Right atrium auricular region (tissue), 2 donors: ENCODE measurements at places on chromosomes 16 and 17.

DNA sequence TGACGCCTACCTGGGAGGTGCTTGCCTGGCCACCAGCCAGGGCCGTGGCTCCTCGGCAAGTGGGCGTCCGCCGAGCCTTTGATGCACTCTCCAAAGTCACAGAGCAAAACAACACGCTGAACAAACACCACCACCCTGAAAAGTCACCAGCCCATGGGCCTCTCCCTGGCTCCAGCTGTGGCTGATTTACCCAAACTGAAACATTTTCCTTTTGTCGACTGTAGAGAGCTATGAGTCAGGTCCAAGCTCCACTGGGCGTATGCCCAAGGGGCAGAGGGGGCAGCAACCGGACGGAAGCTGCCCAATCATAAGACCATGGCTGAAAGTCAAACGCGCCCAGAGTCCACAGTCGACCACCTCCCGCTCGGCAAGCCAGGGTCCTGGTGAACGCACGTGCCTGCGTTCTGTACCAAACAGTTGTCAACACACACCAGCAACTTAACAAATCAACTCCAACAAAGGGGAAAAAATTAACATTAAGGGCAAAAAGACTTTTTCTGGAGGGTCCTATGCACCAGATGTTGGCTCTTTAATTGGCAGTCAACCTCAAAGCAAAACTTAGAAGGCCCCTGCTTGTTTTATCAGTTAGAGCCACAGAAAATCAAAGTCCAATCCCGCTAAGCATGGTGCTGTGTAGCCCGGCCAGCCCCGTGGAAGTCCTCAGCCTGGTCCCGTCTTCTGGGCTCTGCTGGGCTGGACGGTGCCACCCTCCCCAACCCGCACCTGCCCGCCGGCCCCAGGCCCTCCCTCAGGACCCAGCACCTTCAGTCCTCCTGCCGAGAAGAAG, 47.3 kb downstream of the TBC1D16 start:
- DNase-seq: no peak
- H3K27ac ChIP-seq: no peak overlapping the region
- H3K4me3 ChIP-seq: no peak overlapping the region
- peaks cover 42% of the 10 kb centered on the region for H3K4me1 ChIP-seq

- H3K36me3 ChIP-seq: no peaks in the 10 kb centered on the region
- H3K4me3 ChIP-seq: no peak overlapping the region
- no peak for DNase-seq
- no peaks in the 10 kb centered on the region for H3K27me3 ChIP-seq
- H3K4me1 ChIP-seq: no peaks in the 10 kb centered on the region
Observed at GRCh38 chr16:56793492-56793891, 63.6 kb downstream of the NUP93 start.

- no peak for DNase-seq
- no peak overlapping the region for H3K4me3 ChIP-seq
- no peak overlapping the region for H3K27ac ChIP-seq
- no peaks in the 10 kb centered on the region for H3K36me3 ChIP-seq
- no peaks in the 10 kb centered on the region for H3K27me3 ChIP-seq
Observed at GRCh38 chr16:46801428-46802049, 29.4 kb downstream of the C16orf87 start.

DNA sequence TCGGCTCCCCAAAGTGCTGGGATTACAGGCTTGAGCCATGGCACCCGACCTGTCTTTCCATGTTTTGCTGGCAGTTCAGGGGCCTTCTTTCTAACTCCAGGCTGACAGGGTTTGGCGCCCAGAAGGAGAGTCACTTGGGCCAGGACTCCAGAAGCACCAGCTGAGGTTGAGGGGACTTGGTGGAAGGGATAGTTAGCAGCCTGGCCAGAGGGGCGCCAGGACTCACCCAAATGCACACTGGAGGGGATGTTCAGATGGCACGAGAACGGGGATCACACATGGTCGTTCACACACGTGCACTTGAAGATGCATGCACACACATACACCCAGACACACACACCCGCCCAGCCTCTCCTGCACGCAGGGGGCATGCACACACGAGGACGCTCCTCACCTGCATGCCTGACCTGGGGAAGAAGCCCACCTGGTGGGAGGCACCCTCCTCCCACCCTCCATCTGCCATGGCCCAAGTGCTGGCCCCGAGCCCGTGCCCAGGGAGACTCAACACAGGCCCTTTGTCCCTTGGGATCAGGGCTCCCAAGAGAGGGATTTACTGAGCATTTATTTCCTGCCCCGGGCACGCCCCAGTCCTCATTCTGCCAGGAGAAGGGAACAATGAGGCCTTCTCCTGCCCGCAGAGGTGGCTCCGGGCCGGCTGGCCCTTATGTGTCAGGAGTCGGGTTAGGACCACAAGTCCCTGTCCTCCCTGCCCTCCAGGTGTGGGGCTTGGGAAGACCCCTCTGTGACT, 2.3 kb upstream of the PRSS21 start:
- no peaks in the 10 kb centered on the region for H3K4me1 ChIP-seq
- no peaks in the 10 kb centered on the region for H3K36me3 ChIP-seq
- no peak overlapping the region for H3K27ac ChIP-seq
- DNase-seq: no peak

DNA sequence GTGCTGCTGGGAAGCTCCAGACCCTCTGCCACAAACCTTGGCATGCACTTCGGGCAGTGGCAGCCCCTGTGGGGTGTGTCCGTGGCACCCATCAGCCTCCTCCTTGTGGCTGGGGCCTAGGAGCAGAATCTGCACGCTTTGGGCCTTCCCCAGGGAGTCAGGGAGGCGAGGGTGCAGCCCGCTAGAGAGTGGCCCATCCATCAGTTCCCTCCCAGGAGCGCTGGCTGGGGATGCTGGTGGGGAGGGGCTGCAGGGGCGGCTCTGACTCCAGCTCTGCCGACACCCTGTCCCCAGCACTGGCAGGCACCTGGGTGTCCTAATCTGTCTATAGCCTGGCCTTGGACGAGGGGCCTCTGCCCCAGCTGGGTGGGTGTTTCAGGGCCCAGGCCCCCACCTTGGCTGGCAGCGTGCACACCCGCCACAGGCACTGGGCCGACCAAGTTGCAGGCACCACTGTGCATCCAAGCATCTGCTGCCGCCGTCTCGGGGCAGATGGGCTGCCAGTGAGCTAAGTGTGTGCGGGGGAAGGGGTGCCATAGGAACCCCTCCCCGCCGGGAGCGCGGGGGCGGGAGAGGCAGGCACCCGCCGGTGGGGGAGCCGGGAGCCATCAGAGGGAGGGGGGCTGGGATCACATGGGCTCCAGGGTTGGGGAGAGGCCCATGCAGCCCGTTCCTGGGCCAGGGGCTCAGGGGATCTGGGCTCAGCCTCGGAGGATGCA, 30.2 kb downstream of the ENDOV start:
- no peaks in the 10 kb centered on the region for H3K27me3 ChIP-seq
- H3K4me1 ChIP-seq: no peaks in the 10 kb centered on the region
- H3K36me3 ChIP-seq: no peaks in the 10 kb centered on the region

- DNase-seq: no peak
- no peaks in the 10 kb centered on the region for H3K27me3 ChIP-seq
- H3K4me1 ChIP-seq: no peaks in the 10 kb centered on the region
- no peak overlapping the region for H3K27ac ChIP-seq
Observed at GRCh38 chr17:41439375-41439774, 1.4 kb downstream of the KRT38 start.

GRCh38 chr17:7845359-7846062, 9.4 kb upstream of the TMEM88 start:
- H3K36me3 ChIP-seq: peaks cover 37% of the 10 kb centered on the region
- no peaks in the 10 kb centered on the region for H3K4me1 ChIP-seq
- no peak for DNase-seq
- H3K27ac ChIP-seq: peak overlapping the region; percentile 100

GRCh38 chr16:87675111-87675719, 72.9 kb downstream of the JPH3 start:
- H3K36me3 ChIP-seq: no peaks in the 10 kb centered on the region
- H3K27me3 ChIP-seq: no peaks in the 10 kb centered on the region
- no peak for DNase-seq

DNA sequence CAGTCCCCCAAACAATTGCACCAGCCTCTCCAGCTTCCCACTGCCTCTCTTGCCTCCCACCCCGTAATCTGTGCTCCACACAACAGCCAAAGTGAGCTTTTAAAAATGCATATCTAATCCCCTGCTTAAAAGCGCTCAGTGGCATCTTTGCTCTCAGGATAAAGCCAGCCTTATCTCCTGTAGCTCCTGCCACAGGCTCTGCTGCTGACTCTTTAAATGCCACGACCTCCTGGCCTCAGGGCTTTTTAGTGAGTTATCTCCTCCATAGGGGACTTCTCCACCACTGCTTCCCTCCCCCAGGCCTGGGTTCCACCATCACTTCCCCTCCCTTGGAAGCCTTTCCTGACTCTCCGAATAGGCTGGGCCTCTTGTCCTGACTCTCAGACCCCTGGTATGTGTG, 98.6 kb downstream of the GNAO1 start:
- H3K27me3 ChIP-seq: no peaks in the 10 kb centered on the region
- H3K36me3 ChIP-seq: no peaks in the 10 kb centered on the region
- H3K4me1 ChIP-seq: no peaks in the 10 kb centered on the region
- H3K4me3 ChIP-seq: no peak overlapping the region
- DNase-seq: no peak
- peak overlapping the region; percentile 51 for H3K27ac ChIP-seq

DNA sequence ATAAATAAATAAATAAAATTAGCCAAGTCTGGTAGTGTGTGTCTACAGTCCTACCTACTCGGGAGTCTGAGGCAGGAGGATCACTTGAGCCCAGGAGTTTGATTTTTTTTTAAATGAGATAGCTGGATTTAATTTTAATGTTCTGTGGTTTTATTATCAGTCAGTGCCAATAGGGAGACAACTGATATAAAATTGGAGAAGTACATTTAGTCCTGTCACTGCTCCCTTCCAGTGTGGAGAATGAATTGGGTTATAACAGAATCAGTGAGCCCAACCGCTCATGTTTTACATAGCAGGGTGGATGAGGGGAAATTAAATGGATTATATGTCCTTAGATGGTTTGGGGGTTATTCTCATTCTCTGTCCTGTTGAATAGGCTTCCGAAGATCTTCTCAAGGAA, 6.2 kb downstream of the NME1 start:
- H3K27ac ChIP-seq: no peak overlapping the region
- H3K27me3 ChIP-seq: no peaks in the 10 kb centered on the region
- DNase-seq: no peak

DNA sequence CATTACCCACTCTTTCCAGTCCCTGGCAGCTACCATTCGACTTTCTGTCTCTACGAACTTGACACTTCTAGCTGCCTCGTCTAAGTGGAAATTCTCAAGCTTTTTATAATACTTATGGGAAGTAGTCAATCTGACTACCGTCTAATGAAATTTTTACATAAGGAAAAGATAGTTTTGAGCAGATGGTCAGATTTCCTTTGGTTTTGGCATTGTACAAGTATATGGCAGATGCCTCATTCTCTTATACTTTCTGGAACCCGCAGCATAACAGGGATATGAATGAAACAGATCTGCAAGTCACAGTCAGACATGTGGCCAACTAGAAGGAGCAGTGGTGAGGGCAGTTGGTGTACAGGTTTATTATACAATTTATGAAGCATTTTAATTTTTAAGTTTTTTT, 146.0 kb downstream of the PITPNC1 start:
- H3K27me3 ChIP-seq: no peaks in the 10 kb centered on the region
- H3K36me3 ChIP-seq: no peaks in the 10 kb centered on the region
- H3K4me1 ChIP-seq: peaks cover 15% of the 10 kb centered on the region
- no peak for DNase-seq
- no peak overlapping the region for H3K27ac ChIP-seq

- no peak overlapping the region for H3K27ac ChIP-seq
- no peaks in the 10 kb centered on the region for H3K36me3 ChIP-seq
- DNase-seq: no peak
- peaks cover 26% of the 10 kb centered on the region for H3K4me1 ChIP-seq
Observed at GRCh38 chr16:88669980-88670379, 7.1 kb upstream of the MVD start.

GRCh38 chr17:41417576-41418015, 6.8 kb downstream of the KRT37 start:
- no peak overlapping the region for H3K27ac ChIP-seq
- no peaks in the 10 kb centered on the region for H3K27me3 ChIP-seq
- no peaks in the 10 kb centered on the region for H3K36me3 ChIP-seq
- DNase-seq: no peak
- H3K4me3 ChIP-seq: no peak overlapping the region

DNA sequence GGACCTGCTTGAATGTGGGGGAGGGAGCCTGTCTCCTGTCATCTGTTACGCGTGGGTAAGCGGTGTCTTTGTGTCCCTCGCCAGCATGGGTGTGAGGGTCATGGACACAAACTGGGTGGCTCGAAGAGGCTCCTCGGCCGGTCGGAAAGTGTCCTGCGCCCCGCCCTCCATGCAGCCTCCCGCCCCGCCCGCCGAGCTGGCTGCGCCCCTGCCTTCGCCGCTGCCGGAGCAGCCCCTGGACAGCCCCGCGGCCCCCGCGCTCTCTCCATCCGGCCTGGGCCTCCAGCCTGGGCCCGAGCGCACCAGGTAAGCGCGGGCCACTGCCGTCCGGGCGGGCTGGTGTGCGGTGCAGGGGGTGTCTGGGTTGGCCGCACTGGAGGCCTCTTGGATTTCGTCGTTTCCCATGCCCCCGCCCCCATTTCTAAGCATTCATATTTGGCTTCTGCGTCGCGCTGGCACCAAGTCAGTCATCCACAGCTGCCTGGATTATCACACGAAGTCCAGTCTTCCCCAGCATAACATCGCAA, 43.8 kb downstream of the ELAC2 start:
- H3K4me3 ChIP-seq: peak overlapping the region; percentile 28
- no peaks in the 10 kb centered on the region for H3K36me3 ChIP-seq
- H3K27ac ChIP-seq: peak overlapping the region; percentile 71
- DNase-seq: no peak
- H3K27me3 ChIP-seq: no peaks in the 10 kb centered on the region

GRCh38 chr17:80146121-80147034, 550 bp downstream of the EIF4A3 start:
- peak overlapping the region; percentile 99 for H3K4me3 ChIP-seq
- H3K4me1 ChIP-seq: no peaks in the 10 kb centered on the region

DNA sequence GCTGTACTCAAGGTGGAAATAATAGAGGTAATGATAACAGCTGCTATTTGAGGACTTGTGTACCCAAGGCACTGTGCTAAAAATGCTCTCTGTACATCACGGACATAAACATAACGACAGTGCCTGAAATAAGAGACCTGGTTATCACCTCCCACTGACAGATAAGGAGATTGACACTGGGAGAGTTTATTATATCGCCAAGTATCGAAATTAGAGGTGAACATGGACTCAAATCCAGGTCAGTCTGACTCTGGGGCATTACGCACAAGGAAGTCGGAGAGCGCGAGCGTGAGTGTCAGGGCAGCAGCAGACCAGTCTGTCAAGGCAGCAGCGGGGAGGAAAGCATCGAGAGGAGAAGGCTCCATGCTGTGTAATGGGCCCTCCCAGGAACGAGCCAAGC, 57.1 kb downstream of the GOSR1 start:
- no peaks in the 10 kb centered on the region for H3K27me3 ChIP-seq
- no peaks in the 10 kb centered on the region for H3K36me3 ChIP-seq
- H3K27ac ChIP-seq: no peak overlapping the region
- DNase-seq: no peak

GRCh38 chr17:36972186-36972700, 23.5 kb downstream of the AATF start:
- DNase-seq: no peak
- no peaks in the 10 kb centered on the region for H3K27me3 ChIP-seq
- H3K4me3 ChIP-seq: no peak overlapping the region
- no peaks in the 10 kb centered on the region for H3K4me1 ChIP-seq
- H3K36me3 ChIP-seq: no peaks in the 10 kb centered on the region

- no peak overlapping the region for H3K4me3 ChIP-seq
- no peak overlapping the region for H3K27ac ChIP-seq
- H3K36me3 ChIP-seq: no peaks in the 10 kb centered on the region
- H3K4me1 ChIP-seq: no peaks in the 10 kb centered on the region
Observed at GRCh38 chr17:9850151-9850550, 24.4 kb downstream of the GLP2R start.

GRCh38 chr16:585351-585750, 4.5 kb upstream of the RAB40C start:
- no peak overlapping the region for H3K27ac ChIP-seq
- no peaks in the 10 kb centered on the region for H3K36me3 ChIP-seq
- H3K4me3 ChIP-seq: no peak overlapping the region
